ENCODE measurements at places on chromosomes 1 and 21.
A peak's percentile ranks its signal among the peaks of the same experiment; 100 is the strongest.

DNA sequence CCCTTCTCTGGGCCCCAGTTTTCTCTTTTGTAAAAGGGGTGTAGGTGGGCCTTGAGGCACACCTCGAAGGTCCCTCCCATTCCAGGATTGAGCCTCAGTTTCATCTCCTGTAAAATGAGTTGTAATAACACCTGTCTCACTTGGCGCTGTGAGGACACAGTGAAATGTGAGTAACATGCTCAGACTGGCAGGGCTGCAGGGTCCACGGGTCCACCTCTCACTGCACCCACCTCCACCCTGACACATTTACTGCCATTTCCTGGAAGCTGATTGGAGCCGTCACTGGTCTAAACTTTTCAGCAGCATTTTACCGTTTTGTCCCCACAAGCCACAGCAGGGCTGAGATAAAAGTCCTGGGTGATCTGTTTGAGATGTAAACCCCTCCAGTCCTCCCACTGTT lies 398.0 kb downstream of the PTPRU start:
- DNase-seq, result no peak

DNA sequence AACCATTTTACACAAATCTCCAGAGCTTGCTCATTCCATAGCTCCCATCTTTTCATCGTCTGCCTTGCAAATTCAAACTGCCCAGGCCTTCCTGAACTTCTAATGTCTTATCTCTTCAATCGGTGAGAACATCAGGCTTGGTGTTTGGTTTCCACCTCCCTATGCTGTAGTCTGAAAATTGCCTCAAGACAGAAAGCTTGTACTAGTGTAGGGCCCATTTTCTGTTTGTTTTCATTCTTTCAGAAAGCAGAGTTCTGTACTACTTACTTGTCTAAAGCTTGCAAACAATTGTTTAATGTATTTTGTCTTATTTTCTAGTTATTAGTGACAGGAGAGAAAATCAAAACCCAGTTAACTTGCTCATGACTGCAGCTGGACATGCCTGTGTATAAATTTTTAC lies 16.8 kb downstream of the HOOK1 start:
- DNase-seq, result no peak

- peak; percentile 65 for DNase-seq
Measured at GRCh38 chr21:33684923-33685560, 42.7 kb downstream of the ITSN1 start.

DNA sequence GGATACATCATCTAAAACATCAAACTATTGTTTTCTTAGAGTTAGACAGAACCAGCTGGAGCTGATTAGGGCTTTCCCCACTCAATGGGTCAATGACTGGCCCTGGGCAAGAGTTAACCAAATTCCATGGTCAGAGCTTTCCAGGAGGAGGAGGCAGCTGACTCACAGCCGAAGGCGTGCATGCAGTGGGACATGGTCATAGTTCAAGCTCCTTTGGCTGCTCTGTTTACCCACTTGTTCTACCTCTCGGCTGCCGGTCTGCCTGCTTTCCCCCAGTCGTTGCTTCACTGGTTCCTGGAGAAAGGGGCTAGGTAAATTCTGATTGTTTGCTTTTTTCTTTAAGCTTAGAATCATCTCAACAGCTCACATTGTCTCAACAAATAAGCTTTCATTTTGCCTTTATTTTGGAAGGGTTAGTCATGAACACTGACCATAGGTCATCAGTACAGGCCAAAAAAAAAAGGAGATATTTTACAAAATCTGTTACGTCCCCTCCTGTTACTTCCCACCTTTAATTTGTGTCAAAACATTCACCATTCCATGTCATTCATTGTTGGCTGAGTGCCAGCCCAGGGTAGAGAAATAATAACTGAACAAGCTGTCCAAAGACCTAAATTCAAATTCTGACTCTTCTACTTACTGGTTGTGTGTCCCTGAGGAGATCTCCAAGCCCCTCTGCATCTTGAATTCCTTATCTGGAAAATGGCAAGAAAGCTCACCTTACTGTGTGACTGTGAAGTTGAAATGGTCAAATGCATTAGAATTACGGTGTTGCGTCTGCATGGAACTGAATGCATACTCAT lies 12.0 kb downstream of the MAB21L3 start:
- DNase-seq, result peak; percentile 70

DNA sequence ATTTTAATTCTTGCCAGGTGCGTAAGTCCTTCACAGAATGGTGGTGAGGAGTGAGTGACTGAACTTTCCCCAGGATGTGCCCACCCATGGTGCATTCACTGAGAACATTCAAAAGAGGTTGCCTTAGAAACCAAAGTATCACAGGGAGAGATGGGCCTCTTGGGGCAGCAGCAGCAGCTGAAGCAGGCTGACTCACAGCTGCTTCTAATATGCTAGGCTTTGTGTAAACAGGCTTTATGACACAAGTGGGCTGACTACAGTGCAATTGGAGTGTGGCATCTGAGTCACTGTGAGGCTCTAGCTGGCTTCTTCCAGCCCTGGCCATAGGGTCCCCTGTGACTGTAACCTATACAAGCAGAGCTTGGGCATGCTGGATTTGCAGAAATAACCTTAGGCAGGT lies 12.6 kb downstream of the PIGP start:
- peak; percentile 95 for DNase-seq

DNA sequence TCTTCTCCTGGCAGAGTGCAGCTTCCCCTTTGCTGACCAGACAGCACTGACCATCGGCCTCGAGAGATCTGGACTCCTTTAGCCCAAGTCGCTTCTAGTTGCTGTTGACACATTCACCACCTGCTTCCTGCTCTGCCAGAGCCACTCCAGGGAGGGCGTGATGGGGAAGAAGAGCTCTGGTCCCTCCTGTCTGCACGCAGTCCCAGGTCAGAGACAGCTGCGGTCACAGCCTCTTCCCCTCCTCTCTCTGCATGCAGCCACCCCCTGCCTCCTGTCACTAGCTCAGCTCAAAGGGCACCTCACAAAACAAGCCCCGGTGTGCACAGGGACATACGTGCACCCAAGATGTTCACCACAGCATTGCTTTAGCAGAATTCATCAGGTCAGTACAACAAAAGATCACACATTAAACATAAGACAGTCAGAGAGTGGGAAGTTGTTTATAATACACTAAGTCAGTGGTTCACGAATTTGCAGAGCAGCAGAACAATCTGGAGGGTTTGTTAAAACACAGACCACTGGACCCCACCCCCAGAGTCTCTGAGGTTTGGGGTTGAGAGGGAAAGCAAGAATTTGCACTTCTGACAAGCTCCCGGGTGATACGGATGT lies 132.9 kb downstream of the SYF2 start:
- DNase-seq, result no peak

DNA sequence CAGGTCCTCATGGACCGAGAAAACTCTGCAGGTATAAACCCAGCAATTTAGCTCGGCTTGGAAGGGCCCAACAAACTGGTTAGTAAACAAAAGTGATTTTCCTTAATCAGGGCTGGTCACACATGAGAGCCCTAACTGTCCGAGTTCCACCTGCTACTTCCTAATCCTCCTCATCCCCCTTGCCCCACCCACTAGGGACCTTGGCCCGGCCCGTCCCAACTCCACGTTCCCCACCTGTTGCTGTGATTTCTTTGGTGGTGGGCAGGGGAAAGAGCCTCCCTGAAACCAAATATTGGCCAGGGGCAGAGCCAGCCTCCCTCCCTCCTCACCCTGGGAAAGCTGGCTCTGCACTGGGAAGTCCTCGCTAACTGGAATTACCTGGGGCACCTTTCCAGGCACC lies 304.2 kb upstream of the PROX1 start:
- no peak for DNase-seq

GRCh38 chr1:227895828-227896685 lies 51.7 kb downstream of the WNT9A start:
- DNase-seq, result no peak

GRCh38 chr1:43414634-43415223 lies 25.0 kb downstream of the SZT2 start:
- peak; percentile 44 for DNase-seq

DNA sequence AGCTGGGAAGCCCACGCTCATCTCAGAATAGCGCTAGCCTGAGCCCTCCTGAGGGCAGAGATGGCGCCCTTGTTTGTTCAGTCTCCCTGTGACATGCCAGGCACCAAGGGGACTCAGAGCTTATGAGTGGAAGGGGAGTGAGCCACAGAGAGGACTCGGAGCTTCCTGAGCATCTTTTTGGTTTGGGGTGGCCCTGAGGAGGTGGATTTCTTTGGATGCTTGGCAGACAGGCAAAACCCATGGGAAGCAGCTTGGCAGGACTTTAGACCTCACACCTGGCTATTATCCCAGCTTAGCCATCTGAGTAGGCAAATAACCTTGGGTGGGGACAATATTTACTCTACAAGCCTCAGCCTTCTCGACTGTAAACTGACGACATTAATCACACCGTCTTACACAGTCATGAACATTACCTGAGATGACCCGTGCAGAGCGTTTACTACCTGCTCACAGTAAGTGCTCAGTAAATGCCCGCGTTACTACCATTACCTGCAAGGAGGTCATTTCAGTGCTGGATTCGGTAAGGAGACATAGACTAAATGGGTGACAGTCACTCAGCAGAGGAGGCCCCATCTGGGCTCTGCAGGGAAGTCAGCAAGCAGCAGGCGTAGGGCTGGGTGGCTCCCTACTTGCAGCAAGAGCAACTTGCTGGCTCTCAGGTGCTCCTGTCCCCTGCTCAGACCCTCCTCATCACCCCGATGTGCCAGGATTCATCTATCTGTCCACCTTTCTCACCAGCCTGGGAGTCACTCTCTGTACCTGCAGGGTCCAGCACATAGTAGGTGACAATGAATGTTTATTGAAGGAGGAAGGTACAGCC lies 54.9 kb downstream of the KLHDC7A start:
- DNase-seq, result no peak

DNA sequence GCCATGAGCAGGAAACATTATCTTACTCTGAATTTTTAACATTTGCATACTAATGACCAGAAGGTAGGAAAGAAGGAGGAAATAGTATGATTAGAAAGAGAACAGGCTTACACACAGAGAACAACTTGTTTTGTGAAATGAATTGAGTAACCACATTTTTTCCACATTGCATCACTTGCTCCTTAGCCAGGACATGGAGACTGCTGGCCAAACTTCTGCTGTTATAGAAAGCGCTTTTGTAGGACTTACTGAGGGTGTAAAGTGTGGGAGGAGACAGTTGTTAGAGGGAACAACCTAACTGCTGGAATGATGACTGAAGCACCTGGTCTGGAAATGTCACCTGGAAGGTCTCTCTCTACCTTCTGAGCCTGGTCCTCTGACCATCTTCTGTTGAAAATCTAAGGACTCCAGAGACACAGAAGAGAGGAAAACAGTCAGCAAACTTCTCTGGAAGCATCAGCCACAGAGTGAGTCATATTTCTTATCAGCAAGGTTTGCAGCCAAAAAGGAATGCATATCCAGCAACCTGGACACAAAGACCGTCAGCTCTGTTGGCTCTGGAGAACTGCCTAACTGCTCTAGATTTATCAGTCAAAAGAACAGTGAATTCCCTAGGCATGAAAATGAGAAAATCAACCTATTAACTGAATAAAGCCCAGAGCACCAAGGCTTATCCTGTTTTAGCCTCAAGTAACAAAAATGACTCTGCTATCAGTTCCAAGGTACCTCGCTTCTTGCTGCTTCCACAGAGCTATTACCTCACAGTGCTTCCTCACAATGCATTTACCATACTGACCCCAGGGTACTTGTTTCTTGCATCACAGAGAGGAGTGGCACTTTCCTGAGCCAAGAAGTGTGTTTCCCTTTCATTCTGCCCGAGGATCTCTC lies 88.0 kb upstream of the SLFNL1 start:
- peak; percentile 98 for DNase-seq

GRCh38 chr1:165508291-165508690 lies 35.5 kb upstream of the LRRC52 start:
- no peak for DNase-seq

DNA sequence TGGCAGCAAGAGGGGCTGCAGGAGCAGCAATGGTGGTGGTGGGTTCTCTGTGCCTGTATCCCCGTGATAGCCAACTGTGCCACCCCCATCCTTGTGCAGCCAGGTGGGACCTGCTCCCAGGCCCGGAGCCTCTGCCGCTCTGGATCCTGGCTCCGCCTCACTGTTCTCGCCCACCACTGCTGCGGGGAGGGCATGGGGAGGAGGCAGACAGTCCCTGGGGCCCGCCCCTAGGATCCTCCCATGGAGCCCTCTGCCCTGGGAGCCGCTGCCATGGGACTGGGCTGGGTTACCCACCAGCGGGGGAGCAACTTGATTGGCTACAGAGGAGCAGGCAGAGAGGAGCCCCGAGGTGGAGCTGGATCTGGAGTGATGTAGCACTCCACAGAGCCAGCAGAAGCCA lies 31.6 kb downstream of the CD1D start:
- no peak for DNase-seq

- no peak for DNase-seq
Measured at GRCh38 chr1:9652379-9653209, 1.1 kb downstream of the PIK3CD start.

- no peak for DNase-seq
Measured at GRCh38 chr1:234913771-234914170, 214.9 kb downstream of the TOMM20 start.

GRCh38 chr1:46529031-46529630 lies 22.3 kb downstream of the KNCN start:
- DNase-seq, result no peak

DNA sequence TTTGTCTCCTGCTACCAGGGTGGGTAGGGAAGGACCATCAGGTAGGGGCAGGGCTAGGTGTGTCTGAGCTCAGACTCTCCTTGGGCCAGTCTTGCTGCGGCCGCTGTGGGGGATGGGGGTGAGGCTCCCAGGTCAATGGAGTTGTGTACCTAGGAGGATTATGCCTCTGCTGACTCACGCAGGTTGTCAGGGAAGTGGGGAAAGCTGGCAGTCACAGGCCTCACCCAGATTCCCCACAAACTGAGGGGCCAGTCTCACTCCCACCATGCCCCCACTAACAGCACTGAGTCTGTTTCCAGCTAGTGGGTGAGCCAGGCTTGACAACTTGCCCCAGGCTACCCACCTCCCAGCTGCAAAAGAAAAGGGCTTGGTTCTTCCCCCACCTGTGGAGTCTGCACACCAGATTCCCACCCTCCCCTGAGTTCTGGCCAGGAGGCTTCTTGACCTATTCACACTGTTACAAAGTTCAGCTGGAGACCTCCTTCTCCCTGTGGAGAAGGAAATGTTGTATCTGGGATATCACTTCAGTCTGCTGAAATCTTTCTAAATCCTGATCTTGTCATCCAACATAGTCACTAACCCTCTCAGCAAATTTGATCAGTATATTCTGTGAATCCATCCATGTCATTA lies 69.2 kb upstream of the GJA8 start:
- DNase-seq, result no peak

- no peak for DNase-seq
Measured at GRCh38 chr21:29436143-29436542, 137.4 kb downstream of the BACH1 start.

DNA sequence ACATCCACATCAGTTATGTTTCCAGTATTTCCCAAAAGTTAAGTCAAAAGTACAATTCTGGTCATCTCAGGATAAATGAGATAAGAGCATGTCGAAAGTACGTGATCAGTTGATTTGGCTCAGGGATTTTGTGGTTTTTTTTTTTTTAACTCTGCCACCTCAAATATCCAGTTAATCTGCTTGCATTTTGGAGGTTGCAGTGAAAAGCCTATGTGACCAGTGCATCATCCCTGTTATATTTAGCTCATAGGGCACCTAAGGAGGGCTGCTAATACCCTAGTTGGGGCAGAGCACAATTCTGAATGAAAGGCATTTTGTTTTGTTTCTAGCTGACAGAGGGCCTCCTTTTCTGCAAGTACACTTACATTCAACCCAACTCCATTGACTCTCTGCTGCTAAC lies 31.7 kb upstream of the RGS16 start:
- DNase-seq, result peak; percentile 1

GRCh38 chr1:205692423-205692822 lies 12.1 kb upstream of the SLC45A3 start:
- no peak for DNase-seq
